Midbrain (tissue), 1 donor: ENCODE measurements at places on chromosomes 13 and 19.

DNA sequence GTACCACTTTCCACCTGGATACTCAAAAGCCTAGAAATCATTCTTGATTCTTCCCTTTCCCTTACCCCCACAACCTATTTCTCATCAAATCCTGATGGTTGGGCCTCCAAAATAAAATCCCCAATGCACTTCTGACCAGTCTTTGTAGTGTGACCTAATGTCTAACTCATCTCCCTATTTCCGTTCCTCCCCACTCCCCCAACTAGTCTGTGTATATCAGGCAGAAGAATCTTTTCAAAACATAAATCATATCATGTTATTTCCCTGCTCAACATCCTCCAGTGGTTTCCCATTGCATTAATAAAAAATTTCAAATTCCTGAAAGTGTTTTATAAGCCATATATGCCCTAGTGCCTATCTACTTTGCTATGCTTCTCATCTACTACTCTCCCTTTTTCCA lies 17.7 kb downstream of the CCDC122 start:
- no peak for DNase-seq

GRCh38 chr13:26247011-26247410 lies 6.9 kb upstream of the CDK8 start:
- no peak for DNase-seq

DNA sequence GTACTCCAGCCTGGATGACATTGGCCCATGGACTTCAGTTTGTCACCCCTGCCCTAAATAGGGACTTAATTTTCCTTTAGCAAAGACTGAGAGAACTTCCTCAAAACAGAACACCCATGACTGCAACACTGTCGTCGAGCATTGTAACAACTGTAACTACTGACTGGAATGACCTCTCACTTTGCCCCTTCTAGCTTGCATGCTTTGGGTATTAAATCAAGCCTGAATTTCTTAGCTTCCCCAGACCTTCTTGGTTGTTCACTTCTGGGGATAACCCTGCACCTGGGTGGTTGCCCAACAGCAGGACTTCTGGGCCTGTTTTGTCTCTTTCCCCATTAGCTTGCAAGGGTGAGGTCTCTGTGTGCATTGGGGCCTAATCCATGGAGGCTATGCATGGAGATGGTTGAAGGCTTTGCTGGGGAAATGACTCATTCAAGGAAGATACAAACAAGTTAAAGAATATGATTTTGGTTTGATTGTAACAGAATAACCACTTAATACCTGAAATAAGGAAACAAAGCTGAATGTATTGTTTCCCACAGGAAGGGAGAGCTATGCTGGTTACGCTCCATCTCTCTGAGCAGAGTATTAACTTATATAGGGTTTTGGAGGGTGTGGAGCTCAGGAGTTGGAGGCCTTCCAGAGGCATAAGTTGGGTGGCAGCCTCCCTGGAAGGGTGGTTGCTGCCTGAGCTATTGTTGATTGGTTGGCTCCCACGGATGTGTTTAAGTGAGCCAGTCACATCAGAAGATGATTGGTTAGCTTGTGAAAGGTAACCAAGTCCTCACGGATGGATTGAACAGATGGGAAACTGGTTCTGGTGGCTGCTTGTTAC lies 34.7 kb upstream of the UBAC2 start:
- no peak for DNase-seq

- no peak for DNase-seq
These were observed 56.7 kb upstream of the MED4 start for GRCh38 chr13:48151363-48152161.

DNA sequence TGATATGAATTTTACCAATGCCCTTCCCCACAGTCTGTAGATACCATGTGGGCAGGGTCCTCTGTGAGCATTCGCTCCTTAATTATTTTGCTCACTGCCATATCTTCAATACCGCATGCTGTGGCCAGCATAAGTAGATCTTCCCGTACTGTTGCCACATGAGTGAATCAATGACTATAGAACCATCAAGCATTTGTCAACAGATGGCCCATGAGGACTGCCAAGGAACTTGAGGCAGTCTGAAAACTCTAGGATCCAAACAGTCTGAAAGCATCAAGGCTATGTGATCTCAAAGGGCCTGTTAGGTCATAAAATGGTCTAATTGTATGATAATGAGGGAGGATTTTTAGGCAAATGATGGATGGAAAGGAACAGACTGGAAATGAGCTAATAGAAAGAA lies 27.4 kb upstream of the GPR12 start:
- no peak for DNase-seq

GRCh38 chr19:50359328-50359818 lies 6.1 kb downstream of the NAPSA start:
- no peak for DNase-seq

DNA sequence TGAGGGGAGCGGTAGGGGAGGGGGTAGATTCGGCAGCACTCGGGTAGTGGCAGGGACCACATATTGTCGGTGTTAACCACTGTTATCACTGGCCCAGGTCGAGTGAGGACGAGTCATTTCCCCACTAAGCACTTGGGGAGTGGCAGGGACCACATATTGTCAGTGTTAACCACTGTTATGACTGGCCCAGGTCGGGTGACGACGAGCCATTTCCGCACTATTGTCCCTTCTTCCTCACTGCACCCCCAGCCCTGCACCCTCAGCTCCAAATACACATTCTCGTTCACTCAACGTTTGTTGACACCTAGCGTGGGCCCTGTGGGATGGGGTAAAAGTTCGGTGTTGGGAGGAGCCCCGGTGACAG lies 467 bp upstream of the CLN5 start:
- no peak for DNase-seq

DNA sequence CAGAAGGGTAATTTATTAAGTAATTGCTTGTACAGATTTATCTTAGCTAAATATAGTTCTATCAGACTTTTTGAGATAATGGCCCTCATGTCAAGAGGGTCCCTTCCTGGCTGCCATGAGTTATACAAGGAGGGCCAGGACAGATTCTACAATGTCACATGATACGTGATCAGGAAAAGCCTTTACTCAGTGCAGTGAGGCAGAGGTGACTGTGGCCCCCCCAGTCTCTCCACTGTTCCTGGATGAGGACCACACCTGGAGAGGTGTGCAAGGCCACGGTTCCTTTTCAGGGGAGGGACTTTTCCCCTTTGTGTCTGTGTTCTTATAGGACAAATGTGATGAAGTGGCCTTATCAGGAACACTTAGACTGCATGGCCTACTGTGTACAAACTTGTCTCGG lies 54.3 kb upstream of the LRCH1 start:
- no peak for DNase-seq
